ENCODE measurements at places on chromosomes 3 and 15.

GRCh38 chr3:19540464-19540863 is 392.2 kb downstream of the KCNH8 start:
- DNase-seq: no peak

DNA sequence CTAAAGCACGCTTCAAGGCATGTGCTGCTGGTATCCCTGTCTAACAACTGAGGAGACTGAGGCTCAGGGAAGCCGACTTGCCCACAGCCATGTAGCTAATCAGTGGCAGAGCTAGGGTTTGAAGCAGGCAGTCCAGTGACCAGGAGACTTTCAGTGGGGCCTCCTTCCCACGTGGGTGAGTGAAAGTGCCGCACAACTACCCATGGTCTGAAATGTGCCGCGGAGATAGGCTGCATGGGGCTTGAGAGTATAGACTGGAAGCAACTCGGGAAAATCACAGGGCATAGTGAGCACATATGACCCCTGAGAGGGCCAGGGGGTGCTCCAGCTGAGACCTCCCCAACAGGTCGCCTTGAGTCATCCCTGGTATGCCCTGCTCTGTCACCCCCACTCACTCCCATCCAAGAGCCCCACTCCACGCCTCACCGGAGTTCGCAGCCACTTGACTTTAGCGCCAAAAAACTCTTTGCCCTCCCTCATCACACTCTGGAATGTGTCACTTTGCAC is 19.1 kb downstream of the FAM174B start:
- no peak for DNase-seq

GRCh38 chr3:39907981-39908380 is 98.6 kb downstream of the MYRIP start:
- no peak for DNase-seq

DNA sequence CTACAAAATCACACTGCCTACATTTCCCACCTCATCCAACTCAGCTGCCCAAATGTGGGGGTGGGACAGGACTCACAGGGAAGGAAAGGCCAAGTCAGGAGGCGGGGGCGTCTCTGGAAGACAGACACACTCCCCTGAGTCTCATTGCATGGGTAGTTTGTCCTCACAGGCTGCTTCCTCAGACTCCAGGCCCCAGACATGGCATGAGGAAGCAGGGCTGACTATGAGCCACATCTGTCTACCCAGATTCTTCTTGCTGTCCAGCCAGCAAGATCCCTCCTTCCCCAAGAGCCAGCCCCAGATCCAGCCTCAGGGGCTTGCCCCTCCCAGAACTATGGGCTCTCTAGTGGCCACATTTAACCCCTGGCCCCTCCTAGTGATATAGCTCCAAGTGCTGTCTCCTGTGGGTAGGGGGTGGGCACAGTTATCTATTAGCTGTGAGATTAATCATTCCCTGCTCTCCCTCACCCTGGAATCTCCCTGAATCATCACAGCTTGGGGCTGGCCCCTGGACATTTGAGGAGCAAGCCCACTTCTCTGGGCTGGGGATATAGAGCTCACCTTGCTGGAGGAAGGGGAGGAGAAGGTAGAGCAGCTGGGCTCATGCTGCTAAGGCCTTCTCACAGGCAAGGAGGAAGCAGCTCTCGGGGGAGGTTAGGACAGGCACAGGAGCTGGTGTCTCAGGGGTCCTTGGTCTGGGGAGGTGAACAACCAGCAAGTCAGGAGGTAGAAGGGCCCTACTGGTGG is 2.1 kb upstream of the CCDC33 start:
- no peak for DNase-seq

- DNase-seq: no peak
These were observed 420.7 kb downstream of the ZNF385D start for GRCh38 chr3:21330293-21330692.
